ENCODE measurements at places on chromosomes 12 and 14.

DNA sequence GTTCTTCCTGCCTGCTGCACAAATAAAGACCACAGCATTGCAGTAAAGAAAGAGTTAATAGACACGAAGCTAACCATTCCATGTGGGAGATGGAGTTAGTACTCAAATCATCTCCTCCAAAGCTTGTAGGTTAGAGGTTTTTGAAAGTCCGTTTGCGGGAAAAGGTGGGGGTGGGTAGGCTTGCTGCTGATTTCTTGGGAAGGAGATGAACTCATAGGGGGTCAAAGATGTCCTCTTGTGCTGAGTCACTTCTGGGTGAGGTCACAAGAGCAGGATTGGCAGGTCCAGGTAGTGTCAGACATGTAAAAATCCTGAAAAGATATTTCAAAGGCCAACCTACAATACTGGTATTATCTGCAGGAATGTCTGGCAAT, 66.4 kb downstream of the PTHLH start:
- DNase-seq = no peak

- no peak for DNase-seq
These were observed 8.1 kb upstream of the LIMA1 start for GRCh38 chr12:50291377-50291776.

- DNase-seq = no peak
These were observed 249.9 kb downstream of the CCDC91 start for GRCh38 chr12:28440081-28440608.

DNA sequence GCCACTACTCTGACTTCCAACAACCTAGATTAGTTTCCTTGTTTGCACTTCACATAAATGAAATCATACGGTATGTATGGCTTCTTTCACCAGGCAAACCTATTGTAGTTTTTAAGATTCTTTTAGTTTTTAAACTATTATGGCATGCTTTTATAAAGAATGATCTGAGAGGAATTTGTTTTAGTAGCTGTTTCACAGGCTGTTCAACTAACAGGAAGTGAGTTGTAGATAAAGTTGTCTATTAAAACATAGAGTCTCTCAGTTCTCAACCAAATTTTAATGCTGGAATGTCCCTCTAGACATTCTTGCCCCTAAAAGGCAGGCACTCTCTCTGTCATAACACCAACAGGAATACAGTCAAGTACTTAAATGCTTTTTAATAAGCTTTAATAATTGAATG, 102.7 kb upstream of the DACT1 start:
- no peak for DNase-seq

- DNase-seq = no peak
These were observed 792 bp upstream of the SLC38A1 start for GRCh38 chr12:46269429-46270241.

DNA sequence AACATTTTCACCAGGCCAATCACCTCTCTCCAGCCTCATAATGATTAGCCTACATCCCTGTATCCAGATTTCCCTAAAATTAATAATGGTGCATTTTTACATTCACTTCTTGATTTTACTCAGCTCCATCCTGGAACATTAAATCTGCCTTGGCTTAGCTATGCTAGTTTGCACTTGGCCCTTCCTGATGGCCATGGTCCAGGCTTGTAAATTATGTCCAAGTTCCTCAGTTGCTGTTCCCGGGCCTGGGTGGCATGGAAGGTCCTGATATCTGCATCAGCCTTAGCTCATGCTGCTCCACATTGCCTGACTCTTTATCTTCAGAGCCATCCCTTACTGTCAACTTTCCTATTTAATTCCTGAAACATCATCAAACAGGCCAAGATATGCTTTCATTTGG, 11.1 kb upstream of the METTL17 start:
- no peak for DNase-seq

DNA sequence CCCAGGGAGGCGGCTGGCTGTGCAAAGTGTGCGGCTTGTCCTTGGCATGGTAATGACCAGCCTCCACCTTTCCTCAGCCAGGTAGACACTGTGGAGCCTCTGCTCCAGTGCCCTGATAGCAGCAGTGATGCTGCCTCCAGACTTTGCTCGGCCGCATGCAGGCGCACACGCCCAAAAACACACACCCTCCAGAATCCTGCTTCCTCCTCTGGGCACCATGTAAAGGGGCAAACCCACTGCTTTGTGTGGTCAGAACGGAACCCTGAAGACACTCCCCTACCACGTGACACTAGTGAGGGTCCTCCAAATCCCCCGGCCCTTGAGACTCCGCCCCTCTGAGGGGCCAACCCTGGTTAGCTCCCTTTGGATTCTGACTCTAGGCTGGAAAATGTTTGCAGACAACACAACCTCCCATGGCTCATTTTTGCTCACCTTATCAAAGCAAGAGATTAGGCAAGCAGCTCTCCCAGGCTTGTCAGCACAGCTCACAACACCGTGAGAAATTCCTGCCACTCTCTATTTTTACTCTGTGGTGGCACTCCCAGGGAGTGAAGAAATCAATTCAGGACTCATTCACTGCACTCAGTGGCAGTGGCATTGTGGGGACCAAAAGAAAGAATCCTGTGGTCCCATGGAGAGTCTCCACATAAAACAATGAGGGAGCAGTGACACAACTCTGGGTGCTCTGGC, 4.5 kb downstream of the KRT77 start:
- no peak for DNase-seq

- no peak for DNase-seq
These were observed 80.6 kb downstream of the APAF1 start for GRCh38 chr12:98725476-98726247.

GRCh38 chr12:52980096-52980649, 26.1 kb upstream of the EIF4B start:
- no peak for DNase-seq

DNA sequence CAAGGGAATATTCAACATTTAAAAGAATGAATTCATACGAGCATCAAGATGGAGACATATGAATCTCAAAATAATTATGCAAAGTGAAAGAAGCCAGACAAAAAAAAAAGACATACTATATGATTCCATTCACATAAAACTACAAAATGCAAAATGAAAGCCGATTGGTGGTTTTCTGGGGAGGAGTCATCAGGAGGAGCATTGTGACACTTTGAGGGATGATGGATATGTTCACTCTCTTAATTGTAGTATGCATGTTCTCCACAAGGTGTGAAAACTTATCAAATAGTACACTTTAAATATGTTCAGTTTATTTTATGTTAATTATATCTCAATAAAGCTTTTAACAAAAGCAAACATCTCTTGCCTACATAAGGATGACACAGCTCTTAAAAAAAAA, 13.5 kb downstream of the OLR1 start:
- DNase-seq = no peak

- no peak for DNase-seq
These were observed 84.1 kb downstream of the BCAT1 start for GRCh38 chr12:24864796-24865125.

DNA sequence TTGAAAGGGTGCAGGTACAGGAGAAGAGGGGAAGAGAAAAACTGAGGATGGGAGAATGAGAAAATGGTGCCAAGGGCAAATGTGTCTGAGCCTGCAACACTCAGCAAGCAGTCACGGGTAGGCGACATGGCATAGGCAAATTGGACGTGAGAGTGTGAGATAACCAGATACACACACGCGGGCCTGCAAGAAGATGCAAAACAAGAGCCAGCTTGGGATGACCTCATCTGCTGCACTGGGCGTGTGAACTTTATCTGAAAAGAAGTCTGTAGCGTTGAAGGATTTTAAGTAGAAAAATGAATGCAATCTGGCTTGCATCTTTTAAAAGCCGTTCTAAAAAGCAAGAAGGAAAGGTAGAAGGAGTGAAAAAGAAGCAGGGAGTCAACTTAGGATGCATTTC, 160.4 kb downstream of the NTF3 start:
- DNase-seq = no peak

DNA sequence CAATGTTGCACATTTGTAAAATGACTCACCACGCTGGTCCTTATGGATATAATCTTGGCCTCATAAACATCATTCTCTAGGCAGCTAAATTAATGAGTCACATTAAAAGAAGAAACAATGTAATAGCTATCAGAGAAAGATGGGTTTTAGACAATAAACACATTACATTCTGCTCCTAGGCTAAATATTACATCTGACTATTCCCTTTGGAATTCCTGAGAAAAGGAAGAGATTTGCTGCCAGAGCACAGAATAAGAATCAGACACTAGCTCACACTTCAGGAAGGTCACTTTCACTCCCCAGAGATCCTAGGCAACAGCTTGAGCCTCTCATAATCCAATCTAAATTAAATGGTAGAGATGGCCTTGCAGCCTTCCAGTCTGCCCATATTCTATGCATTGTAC, 218.2 kb downstream of the PTPRO start:
- DNase-seq = no peak

GRCh38 chr12:20369305-20370013, 1.1 kb downstream of the PDE3A start:
- DNase-seq = no peak

GRCh38 chr14:48536318-48536717, 860.9 kb upstream of the MDGA2 start:
- DNase-seq = no peak

GRCh38 chr12:2834581-2835491, at the start of gene NRIP2:
Gene NRIP2, minus strand, starts transcription at chr12:2835035. Its CDS starts 52 bp downstream, at chr12:2834983.
- DNase-seq = no peak

GRCh38 chr12:110371408-110372055, 32.0 kb downstream of the ANAPC7 start:
- no peak for DNase-seq

- no peak for DNase-seq
These were observed 13.2 kb downstream of the TAOK3 start for GRCh38 chr12:118359541-118359915.

GRCh38 chr12:132268674-132269073, 60.7 kb downstream of the GALNT9 start:
- DNase-seq = no peak

GRCh38 chr12:104243551-104243950, 28.0 kb downstream of the TXNRD1 start:
- no peak for DNase-seq

GRCh38 chr14:63918411-63918810, 65.6 kb downstream of the SYNE2 start:
- no peak for DNase-seq

DNA sequence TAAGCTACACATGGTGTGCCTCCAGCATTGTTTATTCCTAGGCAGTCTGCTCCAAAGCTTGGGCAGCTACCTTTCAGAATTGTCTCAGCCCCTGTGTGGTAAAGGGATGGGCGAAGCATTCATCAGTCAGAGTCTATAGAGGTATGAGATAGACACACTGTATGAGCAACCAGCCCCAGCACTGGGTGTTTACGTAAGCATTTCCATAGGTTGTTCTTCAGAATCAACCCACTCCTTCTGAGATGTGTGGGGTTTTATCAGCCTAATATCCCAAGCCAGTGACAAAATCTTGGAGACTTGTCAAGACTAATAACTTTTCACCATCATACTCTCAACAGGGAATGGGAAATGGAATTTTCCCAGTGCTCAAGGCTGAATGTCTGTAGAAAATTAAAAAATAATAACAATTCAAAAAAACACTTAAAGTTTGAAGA, 98.2 kb downstream of the BTG1 start:
- no peak for DNase-seq

DNA sequence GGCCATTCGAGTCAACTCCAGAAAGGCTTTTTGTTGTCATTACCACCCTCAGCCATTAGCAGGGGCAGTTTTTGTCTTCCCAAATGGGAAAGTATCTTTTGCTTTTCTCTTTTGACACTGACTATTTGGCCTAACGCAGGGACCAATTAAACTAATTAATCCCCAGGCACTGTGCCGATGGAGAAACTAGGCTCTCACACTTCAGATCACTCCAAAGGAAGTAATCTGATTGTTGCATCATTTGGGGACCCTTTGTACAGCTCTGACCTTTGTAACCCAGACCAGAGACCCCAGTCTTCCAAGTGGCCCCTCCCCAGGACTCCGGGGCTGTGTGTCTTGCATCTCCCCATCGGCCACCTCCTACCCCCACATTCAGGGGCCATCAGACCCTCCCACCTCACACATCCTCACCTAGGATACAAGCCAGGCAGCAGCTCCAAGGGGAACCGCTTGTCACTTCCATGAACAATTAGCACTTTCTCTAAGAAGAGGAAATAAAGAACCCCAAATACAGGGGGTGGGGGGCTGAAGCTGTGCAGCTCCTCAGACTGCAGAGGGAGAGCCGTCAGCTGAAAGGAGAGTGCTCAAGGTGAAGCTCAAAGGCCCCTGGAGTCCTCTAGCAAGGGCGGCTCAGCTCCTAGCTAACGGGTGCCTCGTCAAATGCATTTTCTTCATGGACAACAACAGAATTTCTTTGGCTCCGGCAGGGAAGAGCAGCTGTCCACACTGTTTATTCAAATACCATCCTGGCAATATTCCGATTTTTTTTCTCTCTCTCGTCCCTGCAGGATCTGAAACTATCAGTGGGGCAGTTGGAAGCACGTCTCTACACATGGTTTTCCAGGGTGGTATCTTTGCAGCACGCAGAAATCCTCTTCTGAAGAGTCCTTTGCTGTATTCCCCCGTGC, 64.3 kb upstream of the DIO3 start:
- no peak for DNase-seq
